ENCODE measurements at places on chromosomes 4 and X.

DNA sequence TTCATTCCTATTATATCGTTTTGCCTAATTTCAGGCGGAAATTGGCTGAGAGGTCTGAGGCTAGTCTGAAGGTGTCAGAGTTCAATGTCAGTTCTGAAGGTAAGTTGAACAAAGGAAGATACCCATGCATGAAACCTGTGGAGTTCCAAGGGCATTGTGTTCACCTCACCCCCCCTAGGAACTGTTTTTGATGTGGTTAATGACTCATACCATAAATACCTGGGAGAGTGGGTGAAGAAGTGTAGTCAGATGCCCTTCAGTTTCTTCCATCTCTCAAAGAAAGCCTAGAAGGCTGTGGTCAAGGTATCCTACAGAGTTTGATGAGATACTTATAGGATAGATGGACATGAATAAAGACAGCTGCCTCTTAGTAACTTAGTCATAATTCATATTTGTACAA is 2.7 kb downstream of the UTP14A start:
- DNase-seq: no peak

DNA sequence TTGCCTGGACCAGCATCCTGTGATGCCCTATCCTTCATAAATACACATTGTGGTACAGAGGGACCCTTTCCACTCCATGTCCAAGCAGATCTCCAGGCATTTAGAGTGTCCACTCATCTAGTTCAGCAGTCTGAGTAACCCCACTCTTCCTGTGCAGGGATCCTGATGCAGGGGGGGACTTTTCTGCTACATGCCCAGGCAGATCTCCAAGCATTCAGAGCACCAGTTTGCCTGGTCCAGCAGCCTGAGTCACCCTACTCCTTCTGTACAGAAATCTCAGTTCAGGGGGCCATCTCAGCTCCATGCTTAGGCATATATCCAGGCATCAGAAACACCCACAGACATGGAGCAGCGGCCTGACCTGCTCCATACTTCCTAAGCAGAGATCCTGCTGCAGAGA is 1089.8 kb downstream of the FAT4 start:
- no peak for DNase-seq

DNA sequence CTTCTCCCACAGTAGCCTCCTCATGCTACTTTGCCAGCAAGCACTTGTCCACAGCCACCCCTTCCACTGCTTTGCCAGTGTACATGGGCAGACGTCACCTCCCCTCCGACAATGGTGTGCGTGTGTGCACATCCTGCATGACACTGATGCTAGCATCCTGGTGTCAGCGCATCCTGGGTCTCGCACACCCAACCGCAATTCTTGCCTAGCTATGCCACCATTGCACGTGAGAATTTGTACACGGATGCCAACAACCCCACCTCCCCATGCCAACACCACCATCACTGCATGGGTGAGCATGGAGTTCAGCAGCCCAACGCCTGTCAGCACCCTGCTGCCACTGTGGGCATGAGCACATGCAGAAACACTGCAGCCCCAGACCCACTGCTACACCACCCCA is 550.0 kb downstream of the STPG2 start:
- no peak for DNase-seq

- no peak for DNase-seq
Measured at GRCh38 chrX:20519146-20519545, 252.4 kb upstream of the RPS6KA3 start.

- no peak for DNase-seq
Measured at GRCh38 chr4:93834249-93835066, 5.9 kb downstream of the ATOH1 start.

DNA sequence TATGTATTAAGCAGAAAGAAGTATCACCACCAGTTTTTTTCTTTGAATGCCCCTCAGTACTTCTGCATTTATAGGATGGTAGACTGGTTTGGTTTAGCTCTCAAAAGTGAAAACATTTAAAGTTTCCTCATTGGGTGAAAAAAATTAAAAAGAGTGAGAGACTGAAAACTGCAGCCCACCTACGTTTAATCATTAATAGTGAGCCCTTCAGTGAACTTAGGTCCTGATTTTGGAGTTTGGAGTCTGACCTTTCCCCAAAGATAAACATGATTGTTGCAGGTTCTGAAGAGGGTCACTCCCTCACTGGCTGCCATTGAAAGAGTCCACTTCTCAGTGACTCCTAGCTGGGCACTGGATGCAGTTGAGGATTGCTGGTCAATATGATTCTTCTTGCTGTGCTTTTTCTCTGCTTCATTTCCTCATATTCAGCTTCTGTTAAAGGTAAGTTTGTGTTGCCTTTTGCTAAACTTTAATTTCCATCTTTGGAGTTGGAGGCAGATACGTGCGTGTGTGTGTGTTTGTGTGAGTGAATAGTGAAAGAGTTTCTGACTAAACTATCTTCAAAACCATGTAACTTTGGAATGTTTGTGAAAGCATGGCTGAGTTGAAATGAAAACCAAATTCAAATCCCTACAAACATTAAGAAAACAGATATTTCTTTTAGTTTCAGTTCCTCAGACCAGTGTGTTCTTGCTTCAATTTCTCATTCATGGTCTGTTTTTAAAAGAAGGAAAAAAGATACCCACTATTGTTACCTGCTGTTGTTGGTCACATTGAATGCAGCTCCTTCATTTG is at the start of gene MTTP:
MTTP (plus strand) TSS at position 295 of the 795 bp plus-strand sequence; CDS start at position 381, 86 bp downstream.
- DNase-seq: no peak

GRCh38 chrX:37686996-37687395 is 1.4 kb downstream of the XK start:
- DNase-seq: no peak

DNA sequence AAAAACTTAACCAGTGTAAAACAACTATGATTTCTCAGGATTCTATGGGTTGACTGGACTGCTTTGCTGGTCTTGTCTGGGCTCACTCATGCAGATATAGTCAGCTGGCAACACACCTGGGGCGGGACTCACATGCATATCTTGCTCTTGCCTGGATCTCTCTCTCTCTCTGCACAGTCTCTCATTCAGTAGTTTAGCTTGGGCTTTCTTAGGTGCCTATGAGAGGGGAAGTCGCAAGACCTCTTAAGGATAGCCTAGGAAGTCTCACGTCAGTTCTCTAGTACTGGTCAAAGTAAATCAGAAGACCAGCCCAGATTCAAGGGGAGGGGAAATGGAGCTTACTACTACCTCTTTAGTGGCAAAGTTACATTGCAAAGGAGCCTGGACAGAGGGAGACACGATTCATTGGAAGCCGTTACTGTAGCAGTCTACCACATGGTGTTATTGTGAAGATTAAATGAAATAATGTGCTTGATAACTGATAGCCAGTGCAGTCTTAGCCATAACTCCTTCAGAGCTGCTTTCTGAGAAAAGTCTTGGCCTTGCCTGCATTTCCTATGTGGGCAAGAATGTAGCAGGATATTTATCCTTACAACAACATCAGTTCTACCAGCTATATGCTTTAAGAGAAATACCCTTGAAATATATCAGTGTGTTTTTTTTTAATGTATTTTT is 2.1 kb downstream of the COPS4 start:
- no peak for DNase-seq

- DNase-seq: no peak
Measured at GRCh38 chr4:98680806-98681205, 22.4 kb upstream of the TSPAN5 start.

- no peak for DNase-seq
Measured at GRCh38 chr4:82975792-82976191, 34.8 kb downstream of the LIN54 start.
